ENCODE measurements at places on chromosomes 6 and 20.
A peak's percentile ranks its signal among the peaks of the same experiment; 100 is the strongest.

- no peak for DNase-seq
Measured at GRCh38 chr6:80181352-80182081, 75.0 kb downstream of the BCKDHB start.

DNA sequence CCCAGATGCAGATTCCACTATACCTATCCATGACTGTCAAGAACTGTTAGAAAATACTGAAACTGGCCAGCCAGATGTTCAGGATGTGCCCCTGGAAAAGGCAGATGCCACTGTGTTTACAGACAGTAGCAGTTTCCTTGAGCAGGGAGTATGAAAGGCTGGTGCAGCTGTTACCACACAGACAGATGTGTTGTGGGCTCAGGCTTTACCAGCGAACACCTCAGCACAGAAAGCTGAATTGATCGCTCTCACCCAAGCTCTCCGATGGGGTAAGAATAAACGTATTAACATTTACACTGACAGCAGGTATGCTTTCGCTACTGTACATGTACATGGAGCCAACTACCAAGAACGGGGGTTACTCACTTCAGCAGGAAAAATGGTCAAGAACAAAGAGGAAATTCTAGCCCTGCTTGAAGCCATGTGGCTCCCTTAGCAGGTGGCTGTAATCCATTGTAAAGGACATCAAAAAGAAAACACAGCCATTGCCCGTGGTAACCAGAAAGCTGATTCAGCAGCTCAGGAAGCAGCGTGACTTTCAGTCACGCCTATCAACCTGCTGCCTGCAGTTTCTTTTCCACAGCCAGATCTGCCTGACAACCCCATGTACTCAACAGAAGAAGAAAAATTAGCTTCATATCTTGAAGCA, 459.7 kb upstream of the HTR1E start:
- no peak for DNase-seq

GRCh38 chr20:50845566-50846215, 50.8 kb downstream of the BCAS4 start:
- DNase-seq: no peak

- DNase-seq: no peak
Measured at GRCh38 chr20:20331817-20332216, 36.1 kb upstream of the INSM1 start.

DNA sequence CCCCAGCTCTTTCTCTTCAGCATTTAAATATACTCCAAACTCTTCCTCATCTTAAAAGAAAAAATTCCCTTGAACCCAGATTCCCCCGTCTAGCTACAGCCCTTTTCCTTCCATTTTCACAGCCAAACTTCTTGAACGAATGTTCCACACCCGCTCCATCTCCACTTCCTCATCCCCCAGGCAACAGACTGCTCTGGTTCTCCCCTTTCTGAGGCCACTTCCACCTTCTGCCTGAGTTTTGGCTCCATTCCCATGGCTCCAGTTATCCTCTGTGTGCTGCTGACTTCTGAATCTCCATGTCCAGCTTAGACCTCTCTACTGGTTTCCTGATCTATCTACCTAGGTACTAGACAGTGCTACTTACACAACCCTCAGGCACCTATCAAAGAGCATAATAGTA, 106.4 kb downstream of the RALGAPA2 start:
- no peak for DNase-seq

DNA sequence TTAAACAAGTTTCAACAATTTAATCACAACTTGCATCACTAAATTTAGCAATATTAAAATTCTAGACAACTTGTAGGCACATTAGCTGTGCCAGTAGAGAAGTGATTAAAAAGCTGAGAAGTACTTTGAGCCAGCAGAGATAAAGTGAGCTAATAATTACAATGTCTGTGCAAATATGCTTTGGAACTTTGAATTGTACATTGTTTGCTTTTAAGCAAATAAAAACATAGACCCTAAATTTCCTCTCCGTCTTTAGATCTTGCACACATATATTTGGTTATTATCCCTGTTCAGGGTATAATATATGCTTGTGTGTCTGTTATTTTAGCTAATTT, 44.2 kb upstream of the DEFB112 start:
- no peak for DNase-seq

DNA sequence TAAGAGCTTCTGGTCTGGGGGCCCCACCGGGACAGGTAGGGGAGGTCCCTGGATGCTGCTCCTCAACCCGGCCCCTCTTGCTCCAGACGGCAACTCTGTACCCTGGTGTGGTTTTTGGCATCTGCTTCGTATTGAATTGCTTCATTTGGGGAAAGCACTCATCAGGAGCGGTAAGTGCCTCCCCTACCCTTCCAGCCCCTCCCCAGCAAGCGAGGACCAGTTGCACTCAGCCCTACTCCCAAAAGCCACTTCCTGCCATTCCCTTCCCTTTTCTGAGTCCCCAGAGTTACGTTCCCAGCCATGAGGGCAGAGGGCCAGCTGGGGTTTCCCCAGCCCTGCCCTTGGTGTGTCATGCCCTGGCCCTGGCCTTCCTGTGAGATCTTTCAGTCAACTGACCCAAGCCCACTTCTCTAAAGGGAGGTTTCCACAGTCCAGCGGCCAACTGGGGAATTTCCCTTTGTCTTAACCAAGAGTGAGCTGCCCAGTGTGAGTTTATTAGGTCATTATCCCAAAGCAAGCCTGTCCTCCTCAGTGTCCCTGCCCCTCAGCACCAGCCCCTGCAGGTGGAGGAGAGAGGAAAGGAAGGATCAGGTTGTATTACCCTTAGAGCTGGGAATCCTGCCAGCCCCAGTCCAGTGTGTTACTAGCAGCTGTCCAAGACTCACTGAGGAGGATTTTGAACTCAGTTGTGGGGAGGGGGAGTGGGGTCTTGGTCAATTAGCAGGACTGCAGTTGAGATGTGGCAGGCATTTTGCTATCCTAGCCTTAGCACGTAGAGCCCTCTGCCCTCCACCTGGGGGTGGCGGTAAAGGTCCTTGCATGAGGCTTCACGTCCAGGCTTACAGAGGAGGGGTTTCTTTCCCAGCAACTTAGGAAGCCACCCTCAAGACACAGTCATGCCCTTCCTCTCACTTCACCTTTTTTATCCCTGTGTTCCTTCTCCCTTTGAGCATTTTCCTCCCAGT, 45.8 kb downstream of the TM9SF4 start:
- DNase-seq: no peak

DNA sequence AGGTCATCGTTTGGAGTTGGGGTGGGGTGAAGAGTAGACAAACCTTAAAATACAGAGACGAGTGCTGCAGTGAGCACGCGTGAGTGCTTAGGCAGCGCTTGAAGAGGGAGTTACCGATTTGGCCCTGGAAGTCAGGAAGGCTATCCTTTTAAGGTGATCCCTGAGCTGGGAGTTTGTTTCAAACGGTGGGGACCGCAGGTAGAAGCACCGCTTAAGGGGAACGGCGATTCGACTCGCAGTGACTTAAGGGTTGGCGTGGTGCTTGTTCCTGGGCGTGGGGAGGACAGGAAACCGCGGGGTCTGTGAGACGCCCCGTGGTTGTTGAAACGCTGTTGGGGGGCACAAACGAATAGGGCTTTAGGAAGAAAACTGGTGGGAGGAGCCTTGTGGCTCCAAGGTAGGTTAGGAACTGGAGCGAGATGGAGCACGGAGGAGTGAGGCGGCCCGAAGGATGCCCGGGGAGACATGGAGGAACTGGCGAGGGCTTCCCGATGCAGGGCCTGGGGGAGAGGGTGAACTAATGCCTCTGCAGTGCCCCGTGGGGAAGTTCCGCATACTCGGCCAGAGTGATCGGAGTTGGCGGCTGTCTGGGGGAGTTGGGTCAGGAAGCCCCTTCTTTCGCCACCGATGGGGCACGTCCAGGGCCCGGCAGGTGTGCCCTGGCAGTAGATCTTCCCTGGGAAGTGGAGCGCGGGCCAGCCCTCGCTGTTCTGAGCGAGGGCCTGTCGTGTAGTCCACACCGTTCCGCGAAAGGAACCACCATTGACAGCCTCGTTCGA, 1.3 kb upstream of the CDYL start:
- no peak for DNase-seq

- DNase-seq: no peak
Measured at GRCh38 chr6:2231438-2231837, 14.0 kb downstream of the GMDS start.

- DNase-seq: no peak
Measured at GRCh38 chr6:70413992-70414494, 735 bp downstream of the FAM135A start.

- DNase-seq: no peak
Measured at GRCh38 chr6:148112851-148113319, 229.8 kb upstream of the SASH1 start.

GRCh38 chr6:150877928-150878327, 12.4 kb downstream of the MTHFD1L start:
- no peak for DNase-seq

DNA sequence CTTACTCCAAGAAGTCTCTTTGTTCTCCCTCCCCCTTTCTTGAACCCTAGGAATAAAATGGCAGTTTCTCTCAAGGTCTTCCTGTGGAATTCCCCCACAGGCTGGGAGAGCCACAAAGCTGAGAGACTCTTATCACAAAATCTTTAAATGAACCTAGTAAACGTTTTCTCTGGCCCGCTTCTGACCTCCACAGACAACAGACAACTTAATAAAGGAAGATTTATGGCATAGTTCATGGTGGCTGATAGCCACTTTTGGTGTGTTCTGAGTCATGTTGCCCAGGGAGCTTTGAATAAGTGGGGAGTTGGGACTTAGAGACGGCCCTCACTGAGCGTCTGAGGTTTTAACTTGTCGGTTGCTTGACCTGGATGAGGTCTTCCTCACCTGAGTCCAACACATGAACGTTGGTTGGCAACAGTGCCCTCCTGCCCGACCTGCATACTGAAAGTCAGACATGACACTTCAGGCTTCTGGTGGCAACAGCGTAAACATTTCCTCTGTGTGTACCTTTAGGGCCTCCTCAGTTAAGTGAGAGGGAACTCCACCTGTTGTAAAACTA, 124.1 kb downstream of the FOXO3 start:
- peak; percentile 23 for DNase-seq

DNA sequence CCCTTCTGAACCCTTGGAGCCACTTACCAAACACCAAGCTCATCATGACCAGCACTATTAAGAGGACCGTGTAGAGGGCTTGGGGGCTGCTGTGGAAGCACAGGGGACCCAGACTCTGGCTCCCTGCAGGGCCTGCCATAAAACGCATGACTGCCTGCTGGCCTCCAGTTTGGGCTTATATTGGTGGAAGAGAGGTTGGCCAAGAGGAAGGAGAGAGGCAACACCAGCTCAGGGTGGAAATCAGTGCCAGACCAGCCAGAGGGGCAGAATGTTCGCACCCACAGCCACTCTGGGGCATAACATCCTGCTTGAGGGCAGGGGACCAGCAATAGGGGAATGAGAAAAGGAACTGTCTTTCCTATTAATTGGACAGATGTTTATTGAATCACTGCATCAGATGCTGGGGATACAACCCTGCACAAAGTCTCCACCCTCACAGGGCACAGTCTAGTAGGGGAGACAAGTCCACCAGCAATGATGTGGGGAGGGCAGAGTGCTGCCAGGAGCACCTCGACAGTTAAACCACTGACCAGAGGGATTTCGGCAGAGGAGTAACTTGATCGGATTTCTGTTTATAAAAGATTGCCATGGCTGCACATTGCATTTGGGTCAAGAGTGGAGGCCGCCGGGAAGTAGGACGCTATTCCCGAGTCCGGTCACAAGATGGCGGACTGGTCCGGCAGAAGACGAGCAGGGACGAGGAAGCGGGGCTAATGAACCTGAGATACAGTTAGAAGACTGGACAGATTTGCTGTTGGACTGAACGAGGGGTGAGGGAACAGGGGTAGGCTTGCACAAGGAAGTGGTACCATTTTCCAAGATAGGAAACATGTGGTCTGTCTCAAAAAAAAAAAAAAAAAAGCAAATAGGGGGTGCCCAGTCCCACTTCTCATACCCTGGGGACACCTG, at the start of gene LY6G5C:
TSS of gene LY6G5C (minus strand) at position 842 of the 909 bp plus-strand sequence. CDS start at position 148, 694 bp downstream.
- DNase-seq: peak; percentile 52

DNA sequence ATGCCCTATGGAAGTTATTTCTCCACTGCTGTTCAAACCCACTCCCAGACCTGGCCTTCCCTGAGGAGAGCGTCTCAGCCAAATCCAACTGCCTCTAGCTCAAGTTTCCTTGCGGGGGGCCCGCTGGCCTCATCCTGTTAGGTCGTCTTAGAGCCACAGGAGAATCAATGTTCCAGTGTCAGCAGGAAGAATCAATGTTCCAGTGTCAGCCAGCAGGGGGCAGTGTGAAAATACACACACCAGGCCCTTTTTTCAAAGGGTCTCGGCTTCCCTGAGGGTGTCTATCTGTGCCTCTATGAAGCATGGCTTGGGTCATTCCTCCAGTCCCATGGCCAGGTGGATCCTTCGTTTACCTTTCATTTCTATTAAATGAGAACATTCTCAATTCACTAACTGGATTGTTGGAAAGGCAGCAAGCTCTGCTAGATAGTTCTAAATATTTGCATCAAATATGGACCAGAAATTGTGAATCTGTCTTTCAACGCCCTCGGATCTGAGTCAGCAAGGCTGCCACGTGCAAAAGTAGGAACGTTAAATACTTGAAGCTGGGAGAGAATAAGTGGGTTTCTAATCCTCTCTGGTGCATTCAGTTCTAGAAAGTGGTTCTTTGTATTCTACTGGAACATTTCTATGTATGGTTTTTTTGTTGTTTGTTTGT, 19.2 kb downstream of the PRND start:
- DNase-seq: no peak

GRCh38 chr6:119348748-119349360, 707 bp downstream of the MAN1A1 start:
- DNase-seq: no peak

- DNase-seq: no peak
Measured at GRCh38 chr6:87901613-87902012, 146.0 kb upstream of the SPACA1 start.

DNA sequence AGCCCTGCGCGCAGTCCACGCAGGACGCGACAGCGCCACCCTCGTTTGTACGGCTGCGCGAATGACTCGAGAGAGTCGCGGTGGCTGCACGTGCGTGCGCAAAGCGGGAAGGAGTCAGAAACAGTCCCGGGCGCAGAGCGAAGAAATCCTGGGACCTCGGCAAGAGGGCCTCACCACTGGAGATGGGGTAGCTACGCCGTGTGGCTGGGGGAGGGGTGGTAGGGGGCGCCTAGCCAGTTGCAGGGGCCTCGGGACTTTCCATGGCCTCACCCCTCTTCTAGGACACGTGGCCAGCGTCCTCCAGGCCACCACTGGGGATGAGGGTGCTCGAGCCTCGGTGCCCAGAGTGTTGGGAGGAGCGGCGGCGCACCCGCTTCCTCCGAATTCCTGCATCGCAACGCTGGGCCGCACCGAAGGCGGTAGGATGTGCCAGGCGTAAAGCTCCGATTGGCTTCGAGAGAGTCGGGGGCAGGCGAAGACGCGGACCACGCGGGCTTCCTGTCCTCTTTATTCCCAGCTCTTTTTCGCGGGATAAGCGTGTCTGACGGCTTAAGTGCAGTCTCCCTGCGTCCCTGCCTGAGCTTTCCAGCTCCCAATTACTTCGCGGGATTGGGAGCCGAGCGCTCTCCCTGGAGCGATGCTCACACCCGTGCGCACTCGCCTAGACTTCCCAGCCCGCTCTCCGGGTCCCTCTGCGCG, 38.7 kb downstream of the NCR2 start:
- DNase-seq: no peak
